ENCODE measurements at places on chromosomes 3 and 15.
A peak's percentile ranks its signal among the peaks of the same experiment; 100 is the strongest.

DNA sequence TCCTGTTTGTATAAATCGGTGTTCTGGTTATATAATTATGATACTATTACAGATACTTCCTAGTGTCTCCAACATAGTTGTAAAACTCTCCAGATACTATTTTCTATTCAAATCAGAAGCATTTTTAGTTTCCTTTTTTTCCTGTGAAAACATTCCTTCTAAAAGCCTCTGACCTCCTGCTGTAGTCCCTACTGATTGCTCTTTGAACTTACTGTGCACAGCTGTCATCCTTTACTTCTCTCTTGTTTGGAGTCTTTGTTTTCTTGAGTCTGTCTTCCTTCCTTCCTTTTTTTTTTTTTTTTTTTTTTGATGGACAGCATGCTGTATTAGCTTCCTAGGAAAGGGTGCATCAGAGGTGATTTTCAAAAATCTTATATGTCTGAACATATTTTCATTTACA lies 28.9 kb downstream of the NR2C2 start:
- DNase-seq = peak; percentile 33

DNA sequence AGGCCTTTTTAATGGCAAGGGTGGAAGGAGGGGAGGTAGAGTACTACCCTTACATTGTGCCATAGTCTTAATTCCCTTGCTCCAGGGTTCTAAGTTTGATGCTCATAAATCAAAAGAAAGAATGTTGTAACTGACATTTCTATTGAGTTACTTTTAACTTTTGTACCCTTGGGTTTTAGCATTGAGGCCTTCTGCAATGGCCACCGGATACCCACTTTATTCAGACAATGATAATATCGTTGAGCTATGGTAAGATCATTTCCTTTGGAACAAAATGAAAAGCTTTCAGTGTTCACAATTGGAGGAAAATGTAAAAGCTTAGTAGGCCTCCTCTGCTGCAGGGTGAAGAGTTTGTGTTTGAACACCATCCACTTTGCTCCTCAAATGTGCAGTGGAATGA lies 16.8 kb downstream of the CGNL1 start:
- DNase-seq = peak; percentile 40

GRCh38 chr3:126816298-126816697 lies 112.3 kb downstream of the CHCHD6 start:
- DNase-seq = no peak

GRCh38 chr15:79919090-79919748 lies 22.4 kb upstream of the MTHFS start:
- no peak for DNase-seq

- DNase-seq = peak; percentile 66
Measured at GRCh38 chr15:60421544-60421943, 23.8 kb upstream of the ANXA2 start.

- DNase-seq = no peak
Measured at GRCh38 chr3:4981665-4982494, 2.6 kb downstream of the BHLHE40 start.

DNA sequence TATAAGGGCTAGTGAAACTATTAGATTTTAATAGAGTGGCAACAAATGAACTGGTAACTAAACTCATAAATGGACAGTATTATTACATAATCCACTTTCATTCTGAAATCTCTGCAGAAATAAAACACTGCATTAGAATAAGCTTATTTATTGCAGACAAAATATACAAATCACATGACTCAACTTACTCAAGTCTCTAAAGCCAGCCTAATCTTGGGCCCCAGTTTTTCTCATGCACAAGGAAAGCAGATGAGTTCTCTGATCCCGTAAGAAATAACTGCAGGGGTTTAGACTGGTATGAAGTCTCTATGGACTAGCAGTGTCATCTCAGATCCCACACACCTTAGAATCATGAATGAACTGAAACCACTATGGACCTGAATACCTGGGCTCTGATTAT lies 5.8 kb downstream of the DLG1 start:
- no peak for DNase-seq

DNA sequence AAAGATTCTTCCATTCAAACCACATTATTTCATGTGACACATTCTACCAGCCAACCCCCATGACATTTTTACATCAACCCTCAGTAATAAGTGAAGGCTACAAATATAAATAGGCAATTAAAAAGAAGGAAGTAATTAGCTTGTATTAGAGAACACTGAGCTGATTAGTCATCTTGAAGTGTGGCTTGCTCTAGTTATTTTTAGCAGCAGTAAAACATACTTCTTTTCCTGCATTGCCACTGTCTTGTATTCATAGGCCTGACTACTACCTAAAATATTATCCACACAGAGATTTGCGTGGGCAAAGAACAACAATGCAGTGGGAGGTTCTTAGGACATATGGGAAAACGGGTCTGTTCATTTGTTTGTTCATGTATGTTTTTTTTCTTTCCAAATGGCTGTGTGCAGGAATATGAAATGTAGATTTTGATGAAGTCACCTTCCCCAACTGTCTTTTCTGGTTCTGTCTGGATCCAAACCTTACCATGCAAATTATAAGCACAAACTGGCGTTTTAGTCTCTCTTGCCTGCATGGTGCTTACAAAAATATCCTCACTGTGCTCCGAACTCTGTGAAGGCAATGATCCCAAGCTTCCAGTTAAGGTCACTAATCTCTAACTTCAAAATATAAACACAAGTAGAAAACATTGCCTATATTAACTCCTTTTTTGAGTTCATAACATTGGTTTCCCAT lies 31.5 kb upstream of the TM4SF4 start:
- DNase-seq = peak; percentile 45

GRCh38 chr3:9455596-9456131 lies 58.2 kb downstream of the SETD5 start:
- DNase-seq = peak; percentile 76

DNA sequence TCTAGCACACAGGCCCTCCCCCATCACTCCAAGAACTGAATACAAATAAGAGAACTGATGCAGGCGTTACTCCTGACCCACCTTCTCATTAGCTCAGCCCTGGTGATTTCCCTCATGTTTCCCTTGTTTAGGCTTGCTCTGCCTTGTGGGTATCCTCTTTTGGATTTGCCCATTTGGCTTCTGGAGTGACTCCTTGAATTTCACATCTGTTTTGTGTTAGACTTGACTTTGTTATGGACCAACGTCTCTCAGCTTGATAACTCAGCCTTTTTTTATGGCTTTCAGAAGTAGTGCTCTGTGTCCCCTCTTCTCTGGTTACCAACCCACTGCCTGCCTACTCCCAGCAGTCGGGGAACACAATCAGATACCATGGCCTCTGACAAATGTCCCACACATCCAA lies 11.3 kb upstream of the TMOD3 start:
- no peak for DNase-seq

DNA sequence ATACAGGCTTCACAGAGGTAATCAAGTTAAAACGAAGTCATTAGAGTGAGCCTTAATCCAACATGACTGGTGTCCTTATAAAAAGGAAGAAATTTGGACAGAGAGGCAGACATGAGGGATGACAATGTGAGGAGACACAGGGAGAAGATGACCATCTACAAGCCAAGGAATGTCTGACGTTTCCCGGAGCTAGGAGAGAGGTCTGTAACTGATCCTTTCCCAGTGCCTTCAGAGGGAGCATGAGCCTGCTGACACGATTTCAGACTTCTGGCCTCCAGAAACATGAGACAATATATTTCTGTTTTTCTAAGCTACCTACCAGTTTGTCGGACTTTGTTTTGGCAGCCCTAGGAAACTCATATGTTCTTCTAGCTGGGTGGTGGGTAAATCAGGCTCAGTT lies 15.1 kb downstream of the TM4SF1 start:
- no peak for DNase-seq

DNA sequence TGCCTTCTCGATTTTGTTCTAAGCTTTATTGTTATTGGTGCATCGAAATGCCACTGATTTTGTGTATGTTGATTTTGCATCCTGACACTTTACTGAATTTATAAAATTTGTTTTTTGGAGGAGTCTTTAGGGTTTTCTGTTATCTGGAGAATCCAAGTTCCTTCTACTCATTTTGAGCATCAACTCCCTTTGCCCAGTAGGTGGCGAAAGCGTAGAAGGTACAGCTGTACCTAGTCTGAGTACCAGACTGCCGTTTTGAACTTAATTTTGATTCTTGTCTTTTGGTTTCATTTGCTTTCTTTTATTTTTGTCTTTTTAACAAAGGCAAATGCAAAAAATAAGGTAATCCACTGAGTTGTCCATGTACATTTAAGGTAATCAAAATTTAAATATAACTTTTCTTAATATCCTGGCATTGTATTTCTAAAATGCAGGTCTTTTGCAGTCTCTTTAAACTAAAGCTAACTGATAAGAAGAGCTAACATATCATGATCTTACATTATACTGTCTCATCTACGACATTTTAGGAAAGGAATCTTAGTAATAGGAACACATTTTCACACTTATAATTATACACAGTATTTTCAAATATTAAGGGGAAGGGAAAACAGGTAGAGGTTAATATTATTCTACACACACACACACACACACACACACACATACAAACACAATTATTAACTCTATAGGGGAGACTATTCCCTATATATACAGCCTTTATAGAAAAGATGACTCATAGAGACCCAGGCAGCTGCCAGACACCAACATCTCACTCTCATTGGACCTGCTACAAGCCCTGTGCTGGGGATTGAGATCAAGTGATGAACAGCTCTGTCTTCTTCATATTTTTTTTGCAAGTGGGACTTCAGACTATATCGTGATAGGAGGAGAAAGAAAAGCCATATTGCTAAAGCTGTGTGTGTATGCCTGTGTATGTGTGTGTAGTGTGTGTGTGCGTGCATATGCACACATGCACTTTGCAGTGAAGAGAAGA lies 71.8 kb downstream of the SYNPR start:
- peak; percentile 32 for DNase-seq

GRCh38 chr3:196193133-196193735 lies 18.0 kb downstream of the ZDHHC19 start:
- no peak for DNase-seq

DNA sequence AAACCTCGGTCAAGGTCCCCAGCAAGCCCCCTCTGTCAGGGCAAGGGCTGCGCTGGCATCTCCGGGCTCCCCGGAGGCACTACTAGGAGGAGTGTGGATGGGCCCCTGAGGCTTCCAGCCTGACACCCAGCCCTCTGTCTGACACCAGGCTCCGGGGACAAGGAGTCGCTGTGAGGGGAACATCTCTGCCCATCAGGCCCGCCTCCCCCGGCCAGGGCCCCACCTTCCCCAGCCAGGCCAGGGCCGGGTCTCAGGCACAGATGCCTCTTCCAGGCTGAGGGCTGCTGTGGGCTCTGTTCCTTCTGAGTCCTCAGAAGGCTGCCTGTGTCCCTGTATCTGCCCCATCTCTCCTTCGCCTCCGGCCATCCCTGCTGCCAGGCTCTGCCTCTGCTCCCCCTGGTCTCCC lies 15.8 kb downstream of the CSPG4 start:
- no peak for DNase-seq

- no peak for DNase-seq
Measured at GRCh38 chr15:45376967-45377608, 1.3 kb downstream of the GATM start.

DNA sequence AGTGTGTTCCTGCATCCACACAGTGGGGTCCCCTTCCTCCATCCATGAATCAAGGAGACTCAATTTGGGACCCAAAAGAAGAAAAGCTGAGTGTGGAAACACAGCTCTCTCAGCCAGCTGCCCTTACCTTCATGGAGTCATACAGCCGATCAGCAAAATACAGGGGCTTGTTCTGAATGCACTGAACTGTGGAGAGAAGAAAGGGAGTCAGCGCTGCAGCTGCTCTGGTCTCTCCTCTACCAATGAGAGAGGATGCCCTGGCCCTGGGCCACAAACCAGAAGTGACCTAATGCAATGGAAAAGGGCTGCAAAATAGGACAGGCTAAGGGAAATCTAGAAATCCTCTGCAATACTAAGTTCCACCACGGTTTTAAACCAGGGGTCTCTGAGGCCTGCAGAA lies 46.7 kb downstream of the ANXA2 start:
- DNase-seq = no peak

DNA sequence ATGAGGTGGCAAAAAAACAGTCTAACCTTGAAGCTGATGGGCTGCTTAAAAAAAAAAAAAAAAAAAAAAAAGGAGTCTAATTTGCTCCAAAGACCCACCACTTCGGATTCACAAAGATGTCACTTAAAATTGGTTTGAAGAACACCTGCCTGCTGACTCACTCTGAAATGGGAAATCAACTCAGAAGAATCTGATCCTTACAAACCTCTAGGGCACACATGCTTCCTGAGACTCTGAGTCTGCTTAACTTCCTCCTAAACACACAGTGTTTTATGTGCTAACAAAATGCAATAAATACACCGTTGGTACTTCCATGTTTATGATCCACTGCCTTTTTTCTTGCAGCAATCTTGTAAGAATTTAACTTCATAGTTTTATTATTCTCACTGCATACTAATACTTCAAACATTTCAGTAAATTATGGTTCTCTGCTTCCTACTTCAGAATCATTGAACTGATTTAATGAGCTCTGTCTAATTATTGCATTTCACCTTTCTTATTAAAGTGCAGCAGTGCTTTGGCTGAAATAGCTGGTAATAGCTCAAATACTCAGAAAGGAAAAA lies 73.0 kb upstream of the FRMD4B start:
- no peak for DNase-seq

GRCh38 chr3:13595485-13595884 lies 46.6 kb downstream of the FBLN2 start:
- DNase-seq = no peak

DNA sequence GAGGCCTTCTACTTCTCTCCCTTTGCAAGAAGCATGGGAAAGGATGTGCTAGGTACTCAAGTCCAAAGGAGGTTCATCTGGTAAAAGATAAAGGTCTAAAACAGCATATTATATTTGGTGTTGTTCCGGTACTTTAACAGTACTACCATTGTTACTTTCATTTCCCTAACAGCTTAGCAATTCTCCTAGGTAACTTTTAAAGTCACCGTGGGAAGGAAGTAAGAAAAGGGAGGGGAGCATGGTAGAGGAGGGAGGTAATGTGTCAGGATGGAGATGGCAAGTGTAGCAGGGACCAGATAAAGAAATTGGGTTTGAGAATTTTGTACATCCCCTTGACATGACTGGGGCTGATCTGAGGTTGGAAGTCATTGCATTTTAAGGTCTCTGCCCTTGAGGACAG lies 89.4 kb upstream of the SKOR1 start:
- no peak for DNase-seq

DNA sequence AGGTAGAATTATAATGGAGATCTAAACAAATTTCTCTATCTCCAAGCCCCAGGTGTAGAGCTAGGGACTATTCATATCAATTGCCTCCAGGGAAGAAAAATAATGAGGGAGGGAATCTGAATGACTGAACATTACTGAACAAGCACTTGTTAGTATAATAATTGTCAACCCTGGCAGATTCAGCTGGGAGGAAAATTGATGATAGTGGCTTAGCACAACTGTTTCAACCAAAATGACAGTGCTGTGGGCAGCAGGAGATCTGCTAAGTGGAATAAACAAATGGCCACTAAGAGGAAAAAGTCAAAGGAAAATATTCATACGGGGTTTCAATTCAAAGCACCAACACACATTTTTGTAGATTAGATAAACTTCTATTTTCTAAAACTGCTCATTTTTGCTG lies 294.9 kb upstream of the ZNF385D start:
- DNase-seq = no peak
